ENCODE measurements at places on chromosomes 12 and 14.

DNA sequence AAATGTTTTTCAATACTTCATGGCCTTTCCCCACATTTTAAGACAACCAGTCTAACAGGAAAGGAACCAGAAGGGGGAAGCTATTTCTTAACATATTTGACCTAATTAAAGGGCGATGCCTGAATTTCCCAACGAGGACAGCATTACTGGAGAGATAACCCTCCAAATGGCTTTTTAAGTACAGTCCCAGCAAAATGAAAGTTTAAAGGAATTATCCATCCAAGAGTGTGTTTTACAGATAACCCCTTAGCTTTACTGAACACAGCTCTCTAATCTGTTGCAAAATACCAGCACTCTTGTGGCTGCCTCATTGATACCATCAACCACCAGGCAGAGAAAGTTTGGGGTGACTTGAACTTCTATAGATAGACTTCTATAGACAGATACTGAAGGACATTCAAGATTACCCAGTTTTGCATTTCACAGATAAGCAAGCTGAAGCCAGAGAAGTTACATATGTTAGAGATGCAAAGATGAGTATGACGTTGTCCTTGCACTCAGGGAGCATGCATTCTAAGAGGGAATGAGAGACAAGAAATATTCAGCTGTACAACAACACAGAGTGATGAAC lies 41.3 kb upstream of the DUSP6 start:
- no peak for DNase-seq

DNA sequence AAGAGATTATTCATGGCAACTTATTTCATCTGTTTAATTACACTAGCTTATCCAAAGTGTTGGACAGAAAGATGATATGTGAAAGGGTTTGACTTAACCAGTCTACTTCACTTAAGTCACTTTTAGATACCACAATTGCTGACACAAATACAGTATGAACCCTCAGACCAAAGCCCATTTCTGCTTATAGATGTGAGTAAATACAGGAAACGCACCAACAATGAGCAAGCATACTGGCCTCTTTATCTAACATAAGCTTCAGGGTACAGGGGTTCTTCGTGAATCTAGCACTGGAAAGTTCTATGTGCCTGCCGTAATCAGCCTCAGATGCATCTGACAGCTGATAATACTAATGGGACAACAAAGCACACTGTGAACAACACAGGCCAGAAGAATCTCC lies 209.6 kb downstream of the MED13L start:
- DNase-seq: no peak

- DNase-seq: no peak
Measured at GRCh38 chr14:79136071-79137044, 966.2 kb downstream of the NRXN3 start.

- no peak for DNase-seq
Measured at GRCh38 chr12:103687253-103687652, 100.2 kb downstream of the STAB2 start.

DNA sequence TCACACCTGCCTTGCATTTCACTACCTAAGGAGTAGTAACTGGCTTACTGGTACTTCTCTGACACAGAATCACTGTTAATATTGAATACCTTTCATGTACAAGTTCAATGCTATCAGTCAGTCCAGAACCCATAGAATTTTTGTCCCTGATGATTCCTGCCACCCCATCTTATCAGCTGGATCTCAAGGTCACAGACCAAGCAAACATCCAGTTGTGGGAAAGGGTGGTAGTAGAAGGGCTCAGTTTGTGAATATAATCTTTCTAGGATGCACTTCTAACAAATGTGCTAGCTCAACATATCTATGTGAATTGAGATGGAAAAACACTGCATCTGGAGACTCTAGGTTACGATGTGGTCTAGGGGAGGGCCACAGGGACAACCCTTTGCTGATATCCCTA lies 14.1 kb downstream of the PPP1CC start:
- DNase-seq: no peak

GRCh38 chr12:118058881-118059280 lies 2.1 kb downstream of the WSB2 start:
- peak; percentile 57 for DNase-seq

- peak; percentile 71 for DNase-seq
Measured at GRCh38 chr12:95218150-95219133, 835 bp downstream of the VEZT start.

DNA sequence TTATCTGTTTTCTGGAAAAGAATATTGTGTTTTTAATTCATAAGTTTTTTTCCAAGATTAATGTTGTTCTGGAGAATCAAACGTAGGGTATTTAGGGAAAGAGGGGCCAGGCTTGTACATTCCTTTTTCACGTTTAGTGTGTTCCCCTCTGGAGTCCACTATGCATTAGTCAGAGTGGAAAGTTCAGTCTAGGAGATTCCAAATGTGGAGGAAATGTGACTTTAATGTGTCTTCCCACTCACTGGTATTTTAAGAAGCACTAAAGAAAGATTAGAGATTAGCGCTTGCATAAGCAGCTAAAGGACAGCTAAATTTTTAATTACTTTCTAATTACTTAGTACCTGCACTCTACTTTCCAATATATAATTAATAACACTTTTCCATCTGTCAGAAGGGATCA lies 4.4 kb upstream of the PDE6H start:
- no peak for DNase-seq

DNA sequence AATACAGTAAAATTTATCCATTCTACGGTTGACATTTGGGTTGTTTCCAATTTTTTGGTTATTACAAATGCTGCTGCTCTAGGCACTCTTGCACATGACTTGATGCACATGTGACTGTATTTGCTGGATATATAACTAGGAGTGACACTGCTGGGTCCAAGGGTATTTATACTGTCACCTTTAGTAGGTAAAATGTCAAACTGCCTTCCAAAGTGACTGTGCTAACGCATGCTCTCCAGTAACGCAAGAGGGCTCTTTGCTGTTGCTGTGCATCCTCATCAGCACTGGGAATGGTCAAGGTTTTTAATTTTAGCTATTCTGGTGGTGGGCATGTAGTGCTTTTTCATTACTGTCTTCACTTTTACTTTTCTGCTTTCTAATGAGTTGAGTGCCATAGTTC lies 62.3 kb downstream of the ACADS start:
- DNase-seq: no peak

GRCh38 chr12:109178532-109178931 lies 62.1 kb downstream of the ACACB start:
- DNase-seq: no peak

DNA sequence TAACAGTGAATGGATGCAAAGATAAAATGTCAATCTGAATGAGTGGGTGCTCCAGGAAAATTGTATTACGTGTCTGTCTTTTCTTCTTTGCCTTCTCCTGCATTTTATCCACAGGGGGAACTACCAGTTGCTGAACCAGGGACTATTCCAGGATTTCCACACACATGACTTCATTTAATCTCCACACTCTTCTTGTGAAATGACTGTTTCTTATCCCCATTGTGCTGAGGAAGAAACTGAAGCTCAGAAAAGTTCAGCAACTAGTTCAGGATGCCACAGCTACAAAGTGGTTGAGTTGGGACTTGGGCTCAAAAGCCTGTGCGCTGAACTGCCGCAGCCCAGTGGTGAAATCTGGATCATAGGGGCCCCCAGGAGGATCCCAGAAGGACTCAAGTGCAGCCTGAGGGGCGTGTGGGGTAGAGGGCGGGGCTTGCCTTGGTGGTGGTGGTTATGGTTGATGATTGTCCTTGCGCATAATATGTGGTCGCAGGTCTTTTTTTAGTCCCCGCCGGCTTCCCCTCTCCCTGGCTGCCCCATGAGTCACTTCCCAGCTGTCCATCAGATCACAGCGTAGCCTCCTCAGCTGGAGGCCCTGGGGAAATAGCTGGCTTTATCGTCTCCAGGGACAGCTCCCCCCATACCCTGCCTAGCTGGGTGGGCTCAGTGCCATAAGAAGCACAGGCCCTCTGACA lies 235.2 kb upstream of the CRY1 start:
- DNase-seq: peak; percentile 30

GRCh38 chr12:96710127-96710745 lies 196.8 kb upstream of the NEDD1 start:
- DNase-seq: no peak

DNA sequence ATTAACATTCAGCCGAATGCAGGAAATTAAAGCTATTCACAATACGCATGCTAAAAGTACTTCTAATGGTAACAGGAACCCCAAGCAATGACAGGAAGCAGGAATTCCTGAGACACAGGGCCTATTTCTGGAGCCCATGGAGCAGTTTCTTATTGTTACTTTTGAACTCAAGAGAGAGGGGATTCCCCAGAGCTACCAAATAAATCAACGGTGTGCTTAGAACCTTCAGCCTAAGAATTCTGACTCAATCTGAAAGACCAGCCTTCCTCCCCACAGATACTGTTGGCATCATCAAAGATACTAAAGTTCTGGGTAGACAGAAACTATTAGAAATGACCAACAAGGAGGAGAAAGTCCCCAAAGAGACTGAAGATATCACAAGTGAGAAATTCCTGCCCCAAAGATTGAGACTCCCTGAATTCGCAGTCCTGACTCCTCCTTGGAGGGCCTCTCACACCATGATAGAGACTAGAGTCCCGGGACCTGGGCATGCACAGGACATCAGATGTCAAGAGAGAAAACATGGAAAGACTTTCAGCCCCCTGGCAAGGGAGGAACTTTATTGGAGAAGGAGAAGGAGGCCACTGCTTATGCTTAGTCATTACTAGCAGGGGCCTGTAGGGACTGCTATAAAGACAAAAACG lies 32.7 kb downstream of the RTRAF start:
- no peak for DNase-seq
